Activated B cell treated with CpG ODN at 0.5 μM for 24 hours (primary cell): ENCODE measurements at places on chromosomes 3 and 15.

- DNase-seq, result no peak
Measured at GRCh38 chr3:134353831-134354611, 20.2 kb downstream of the AMOTL2 start.

- DNase-seq, result no peak
Measured at GRCh38 chr15:92839696-92840095, 60.4 kb upstream of the CHD2 start.

- no peak for DNase-seq
Measured at GRCh38 chr3:126484148-126484547, 8.5 kb upstream of the ZXDC start.

GRCh38 chr15:22956257-22956977, 23.8 kb downstream of the CYFIP1 start:
- DNase-seq, result no peak

DNA sequence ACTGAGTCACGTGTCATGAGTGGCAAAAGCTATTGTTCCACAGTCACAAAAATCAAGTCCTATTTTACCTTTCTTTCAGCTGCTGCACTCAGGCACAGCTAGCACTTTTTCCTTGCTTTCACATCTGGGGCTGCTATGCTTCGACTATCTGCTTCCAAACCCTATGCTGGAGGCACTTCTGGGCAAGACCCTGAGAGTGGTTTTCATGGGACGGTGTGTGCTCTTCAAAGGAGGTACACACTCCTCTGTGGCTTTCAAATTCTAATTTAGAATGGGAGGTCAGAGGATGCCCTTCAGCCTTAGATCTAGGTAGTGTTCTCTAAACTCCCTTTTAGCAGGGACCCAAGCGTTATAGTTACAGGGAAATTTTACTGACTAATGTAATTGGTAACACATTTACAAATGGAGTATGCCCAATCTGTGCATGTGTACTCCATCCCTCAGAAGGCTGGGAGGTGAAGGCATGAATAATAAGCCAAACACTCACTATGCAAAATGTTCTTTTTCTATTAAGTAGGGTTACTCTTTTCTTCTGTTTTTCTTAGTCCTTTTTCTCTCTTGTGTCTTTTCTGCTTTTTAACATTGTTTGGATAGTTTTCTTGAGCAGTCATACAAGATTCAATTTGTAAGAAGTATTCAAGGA, 188.3 kb downstream of the LSAMP start:
- no peak for DNase-seq

GRCh38 chr15:90864507-90864906, 3.9 kb upstream of the FURIN start:
- no peak for DNase-seq

DNA sequence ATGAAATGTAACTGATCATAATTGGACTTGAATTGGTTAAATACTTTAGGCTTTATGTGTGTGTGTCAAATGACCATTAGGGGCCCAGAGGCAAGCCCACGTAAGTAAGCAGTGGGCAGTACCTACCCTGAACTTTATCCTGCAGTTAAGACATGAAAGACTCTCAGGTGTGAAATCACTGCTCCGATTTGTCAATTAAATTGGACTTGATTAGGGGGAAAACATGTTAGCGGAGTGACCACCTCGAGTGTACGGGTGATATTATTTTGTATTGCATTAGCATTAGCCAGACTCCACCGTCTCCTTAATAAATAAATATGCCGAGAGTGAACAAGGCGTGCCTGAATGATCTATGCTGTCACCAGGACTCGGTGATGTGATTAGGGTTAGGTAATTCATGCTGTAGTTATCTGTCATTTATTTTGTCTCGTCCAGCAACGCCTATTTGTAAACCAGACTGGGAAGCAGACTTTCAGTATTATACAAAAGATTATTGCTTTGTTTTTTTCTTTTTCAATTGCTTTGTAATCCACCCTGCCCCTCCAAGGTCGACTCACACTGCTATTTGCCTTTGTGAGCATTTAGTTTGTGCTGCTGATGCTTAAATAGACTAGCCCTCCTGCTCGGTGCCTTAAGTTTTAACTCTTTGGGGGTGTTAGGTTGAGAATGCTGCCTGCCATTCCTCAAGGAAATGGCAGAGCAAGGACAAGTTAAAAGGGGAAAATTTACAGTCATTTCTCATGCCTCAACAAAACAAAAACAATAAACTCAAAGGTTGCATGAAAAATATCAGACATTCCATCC, 1.8 kb downstream of the RBMS3 start:
- no peak for DNase-seq

- no peak for DNase-seq
Measured at GRCh38 chr3:105979961-105980360, 111.1 kb upstream of the CBLB start.

DNA sequence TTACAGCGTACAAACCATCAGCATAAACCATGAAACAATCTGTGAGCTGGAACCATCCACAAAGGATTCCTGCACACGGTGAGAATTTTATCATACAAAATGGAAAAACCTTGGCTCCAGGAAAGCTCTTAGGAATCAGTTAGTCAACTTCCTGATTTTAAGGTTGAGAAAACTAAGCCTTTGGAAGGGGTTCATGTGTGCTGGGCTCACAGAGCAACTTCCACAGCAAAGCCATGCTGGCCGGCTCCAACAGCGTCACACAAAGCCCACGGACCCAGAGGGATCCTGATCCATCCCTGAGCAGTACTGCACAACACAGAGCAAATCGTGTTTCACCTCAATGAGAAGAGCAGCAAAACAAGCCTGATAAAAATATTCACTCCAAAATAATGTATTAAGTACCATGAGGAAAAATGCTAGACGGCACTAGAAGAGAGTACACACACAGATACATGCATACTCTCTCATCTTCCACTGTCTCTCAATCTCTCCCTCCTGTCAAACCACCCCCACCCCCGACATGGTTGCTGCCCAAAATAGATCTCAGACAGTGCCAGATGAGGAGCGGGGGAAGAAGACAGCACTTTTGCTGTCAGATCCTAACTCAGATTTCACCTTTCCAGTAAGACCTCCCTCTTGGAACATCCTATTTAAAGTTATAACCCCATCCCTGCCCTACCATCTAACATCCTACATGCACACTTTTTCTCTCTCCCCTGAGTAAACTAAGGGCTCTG, 58.6 kb downstream of the MB21D2 start:
- no peak for DNase-seq

DNA sequence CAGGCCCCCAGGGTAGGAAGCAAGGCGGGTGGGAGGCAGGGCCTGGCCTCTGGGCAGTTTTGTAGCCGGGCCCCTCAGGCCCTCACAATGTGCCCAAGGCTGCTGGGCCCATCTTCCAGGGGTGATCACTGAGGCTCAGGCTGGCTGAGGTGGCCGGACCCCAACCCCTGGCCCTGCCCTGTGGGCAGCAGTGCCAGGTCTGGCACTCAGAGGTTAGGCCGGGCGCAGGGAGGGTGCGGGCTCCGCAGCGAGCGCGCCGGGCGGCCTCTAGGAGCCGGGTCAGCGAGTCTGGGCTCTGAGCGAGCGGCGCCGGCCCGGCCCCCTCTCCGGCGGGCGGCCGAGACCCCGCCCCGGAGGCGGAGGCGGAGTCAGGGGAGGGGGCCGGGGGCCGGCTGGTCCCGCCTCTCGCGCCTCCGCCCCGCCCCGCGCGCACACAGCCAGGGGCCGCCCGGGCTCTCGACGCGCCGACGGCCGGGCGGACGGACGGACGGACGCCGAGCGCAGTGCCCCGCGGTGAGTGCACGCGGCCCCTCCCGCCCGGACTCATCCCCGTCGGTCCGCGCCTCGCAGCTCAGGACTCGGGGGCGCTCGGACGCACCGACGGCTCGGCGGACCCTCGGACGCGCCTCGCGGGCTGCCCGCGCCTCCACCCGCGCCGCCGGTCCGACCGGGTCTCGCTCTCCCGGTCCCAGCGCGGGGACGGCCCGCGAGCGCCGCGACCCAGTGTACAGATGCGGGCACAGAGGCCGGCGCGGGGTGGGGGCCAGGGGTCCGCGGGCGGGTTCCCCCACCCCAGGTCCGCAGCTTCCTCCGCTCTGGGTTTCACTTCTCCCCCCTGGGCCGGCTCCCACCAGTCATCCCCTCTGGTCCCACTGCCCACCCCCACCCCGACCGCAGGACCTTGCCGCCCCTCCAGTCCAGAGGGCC, at the start of gene FBLN2:
TSS of gene FBLN2 (plus strand) at position 430 of the 927 bp plus-strand sequence. CDS start 21,231 bp downstream, outside the sequence.
- DNase-seq, result peak; percentile 64

DNA sequence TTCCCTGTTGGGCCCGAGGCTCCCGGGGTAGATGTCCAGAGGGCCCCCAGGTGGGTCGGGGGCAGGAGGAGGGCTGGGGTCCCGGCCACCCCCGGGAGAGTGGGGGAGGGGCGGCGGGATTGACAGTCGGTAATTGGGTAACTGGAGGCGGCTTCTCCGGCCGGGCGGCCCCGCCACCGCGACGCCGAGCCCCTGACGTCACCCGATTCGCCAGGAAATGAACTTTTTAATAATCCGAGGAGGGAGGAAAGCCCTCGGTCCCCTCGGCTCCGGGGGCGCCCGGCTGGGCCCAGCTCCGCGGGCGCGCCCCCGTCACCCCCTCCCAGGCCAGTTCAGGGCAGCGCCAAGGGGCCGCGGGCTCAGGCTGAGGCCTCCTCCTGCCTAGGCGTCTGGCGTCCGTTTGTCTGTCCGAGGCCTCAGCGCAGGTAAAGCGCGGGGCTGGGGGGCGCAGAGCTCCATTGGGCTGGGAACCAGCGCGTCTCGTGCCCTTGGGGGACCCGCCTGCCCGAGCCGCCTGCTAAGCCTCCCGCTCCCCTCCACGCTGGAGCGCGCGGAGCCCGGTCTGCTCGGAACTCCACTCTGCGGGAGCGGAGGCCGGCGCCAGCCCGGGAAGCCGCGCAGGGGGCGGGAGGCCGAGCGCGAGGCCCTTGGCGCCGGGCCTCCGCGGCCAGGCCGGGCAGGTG, 3.9 kb downstream of the GATA2 start:
- DNase-seq, result no peak

DNA sequence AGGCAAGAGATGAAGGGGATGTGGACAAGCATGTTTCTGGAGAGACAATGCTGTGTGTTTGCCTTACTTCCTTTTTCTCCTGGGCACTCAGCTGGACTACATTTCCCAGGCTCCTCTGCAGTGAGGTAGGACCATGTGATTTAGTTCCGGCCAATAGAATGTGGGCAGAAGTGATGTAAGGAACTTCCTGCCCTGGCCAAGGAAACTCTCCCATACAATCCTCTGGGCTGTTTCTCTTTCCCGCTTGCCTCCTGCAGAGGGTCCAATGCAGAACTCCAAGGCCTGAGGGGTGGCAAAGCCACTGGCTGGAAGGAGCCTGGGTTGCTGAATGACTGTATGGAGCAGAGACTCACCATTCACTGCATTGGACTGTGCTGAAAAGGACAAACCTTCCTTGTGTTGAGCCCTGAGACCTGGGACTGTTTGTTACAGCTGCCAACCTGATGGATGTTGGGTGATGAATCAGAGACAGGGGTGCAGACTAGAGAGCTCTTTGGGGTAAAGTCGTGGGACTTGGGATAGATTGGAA, 82.7 kb upstream of the SLC6A6 start:
- no peak for DNase-seq

GRCh38 chr3:125072749-125073389, 17.1 kb upstream of the HEG1 start:
- DNase-seq, result no peak
